ENCODE measurements at places on chromosomes 4 and X.
A peak's percentile ranks its signal among the peaks of the same experiment; 100 is the strongest.

DNA sequence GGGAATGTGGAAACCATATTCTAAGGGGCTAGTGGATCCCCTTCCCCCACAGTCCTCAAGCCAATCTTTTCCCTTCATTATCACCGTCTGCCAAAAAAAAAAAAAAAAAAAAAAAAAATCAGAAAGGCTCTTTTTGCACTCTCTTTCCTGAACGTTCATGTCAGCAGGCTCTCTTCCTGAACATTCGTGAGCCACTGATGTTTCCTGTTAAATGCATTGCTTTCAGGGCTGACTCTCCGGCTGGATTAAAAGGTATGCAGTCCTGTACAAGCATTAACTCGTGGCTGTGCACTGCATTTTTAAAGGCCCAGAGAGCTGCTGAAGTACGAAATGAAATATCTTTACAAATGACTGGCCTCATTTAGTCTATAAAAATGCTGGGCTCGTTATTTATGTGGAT, 34.0 kb upstream of the TSPAN5 start:
- DNase-seq: no peak

GRCh38 chr4:32858361-32858760, 2138.2 kb downstream of the PCDH7 start:
- DNase-seq: no peak

- DNase-seq: no peak
Measured at GRCh38 chr4:121697564-121697963, 784 bp upstream of the ANXA5 start.

DNA sequence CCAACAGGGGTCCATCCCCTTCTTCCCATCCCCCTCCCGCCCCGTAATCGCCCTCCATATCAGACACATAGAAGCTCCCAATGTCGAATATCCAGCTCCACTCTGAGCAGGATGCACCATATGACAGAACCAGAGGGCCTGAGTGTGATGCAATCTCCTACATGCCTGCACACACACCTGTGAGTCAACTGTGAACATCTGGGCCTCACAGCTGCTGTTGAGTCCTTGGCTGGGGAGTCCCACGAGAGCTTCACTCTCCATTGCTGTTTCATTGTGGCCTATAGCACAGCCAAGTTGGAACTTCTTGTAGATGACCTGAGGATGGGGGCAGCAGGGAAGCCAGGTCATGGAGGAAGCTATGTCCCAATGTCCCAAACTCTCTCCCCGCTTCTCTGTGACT, 8.2 kb downstream of the SLC38A5 start:
- DNase-seq: no peak

DNA sequence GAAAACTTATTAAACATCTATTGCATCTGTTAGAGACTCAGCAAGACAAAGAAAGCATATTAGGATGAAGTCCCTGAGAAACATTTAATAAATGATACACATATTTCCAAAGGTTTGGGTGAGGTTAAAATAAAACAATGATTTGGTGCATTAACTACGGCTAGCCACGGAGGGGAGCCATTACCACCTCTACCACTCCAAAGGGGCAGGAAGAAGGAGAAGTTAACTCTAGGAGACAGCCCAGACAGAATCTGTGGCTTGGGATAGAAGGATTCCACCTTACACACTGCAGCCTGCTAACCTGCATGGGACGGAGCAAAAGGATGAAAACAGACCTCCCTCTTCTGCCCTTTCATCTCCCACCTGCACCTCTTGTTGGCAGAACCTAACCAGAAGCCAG, 189.1 kb upstream of the C1QTNF7 start:
- DNase-seq: peak; percentile 41

GRCh38 chr4:86685401-86685800, 91.3 kb downstream of the PTPN13 start:
- no peak for DNase-seq

- no peak for DNase-seq
Measured at GRCh38 chr4:32290102-32290501, 1569.9 kb downstream of the PCDH7 start.

- no peak for DNase-seq
Measured at GRCh38 chr4:91958596-91958995, 345.2 kb upstream of the GRID2 start.

DNA sequence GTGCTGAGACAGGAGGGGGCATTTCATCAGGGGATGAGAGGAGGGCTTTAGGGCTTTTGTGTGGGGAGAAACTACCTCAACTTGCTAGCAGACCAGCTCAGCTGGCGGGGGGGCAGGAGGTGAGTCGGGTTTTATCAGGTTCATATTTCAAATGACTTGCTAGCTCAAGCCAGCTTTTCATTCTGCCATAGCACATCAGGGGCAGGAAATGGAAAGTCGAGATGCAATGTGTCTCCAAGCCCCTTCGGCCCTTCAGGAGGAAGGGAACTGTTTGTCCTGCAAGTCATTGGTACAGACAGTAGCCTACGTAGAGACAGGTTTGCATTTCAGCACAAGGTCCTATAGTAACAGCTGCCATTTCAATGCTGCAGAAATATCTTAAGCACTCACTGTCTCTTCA, 194.1 kb downstream of the PTTG2 start:
- no peak for DNase-seq

- DNase-seq: no peak
Measured at GRCh38 chr4:173169178-173169427, 492 bp downstream of the GALNT7 start.

DNA sequence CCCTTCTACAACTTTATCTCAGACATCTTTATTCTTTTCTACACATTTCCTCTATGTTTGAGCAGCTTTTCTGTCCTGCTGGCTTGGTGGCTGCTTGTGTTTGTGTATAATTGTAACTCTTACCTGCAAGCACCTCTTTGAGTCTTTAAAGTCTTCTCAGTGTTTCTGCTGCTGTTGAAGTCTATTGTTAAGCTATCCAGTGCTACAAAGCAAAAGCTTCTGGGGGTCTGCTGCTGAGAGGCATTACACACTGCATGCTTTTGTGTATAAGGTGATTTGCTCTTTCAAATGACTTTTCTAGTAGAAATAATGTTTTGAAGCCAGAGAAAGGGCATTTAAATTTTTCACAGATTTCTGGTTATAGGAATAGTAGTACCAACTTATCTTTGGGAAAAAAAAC, 241.8 kb downstream of the DTHD1 start:
- DNase-seq: no peak

DNA sequence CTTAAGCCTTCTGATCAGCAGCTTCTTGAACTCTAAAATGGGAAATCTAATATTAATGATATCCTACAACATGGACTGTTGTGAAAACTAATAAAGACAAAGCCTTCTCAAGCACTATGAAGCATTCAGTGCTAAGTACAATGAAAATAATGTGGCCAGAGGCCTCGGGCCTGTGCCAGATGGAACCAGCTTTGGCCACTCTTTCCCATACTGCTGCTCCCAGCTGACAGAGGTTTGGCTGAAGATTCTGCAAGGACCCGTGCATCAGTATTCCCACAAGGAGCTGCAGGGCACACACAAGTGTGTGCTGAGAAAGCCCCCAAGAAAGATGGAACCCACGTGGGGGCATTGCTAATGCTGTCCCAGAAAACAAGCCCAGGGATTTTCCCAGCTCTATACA, 60.5 kb upstream of the RPL34 start:
- no peak for DNase-seq

GRCh38 chrX:16394290-16394689, 227.0 kb downstream of the MAGEB17 start:
- DNase-seq: no peak

- DNase-seq: no peak
Measured at GRCh38 chr4:176451443-176451842, 131.7 kb downstream of the SPCS3 start.

- DNase-seq: no peak
Measured at GRCh38 chr4:112001041-112001440, 144.2 kb upstream of the FAM241A start.

DNA sequence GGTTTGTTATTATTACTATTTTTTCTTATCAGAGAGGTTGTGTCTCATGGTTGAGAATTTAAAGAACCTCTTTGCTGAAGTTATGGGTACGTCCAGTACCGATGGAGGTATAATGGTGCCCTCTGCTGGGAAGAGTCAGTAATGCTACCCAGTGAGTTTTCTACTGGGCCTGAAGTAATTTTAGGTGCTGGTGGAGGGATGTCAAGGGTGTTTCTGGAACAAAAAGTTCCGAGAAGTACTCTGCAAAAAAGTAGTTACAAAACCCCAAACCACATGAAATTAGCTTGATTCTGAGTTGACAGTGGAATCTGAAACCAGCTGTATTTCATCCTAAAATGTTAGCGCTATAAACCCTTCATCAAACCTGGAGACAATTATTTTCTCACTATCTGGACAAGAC, 102.5 kb upstream of the MID1 start:
- DNase-seq: peak; percentile 41

GRCh38 chr4:91366554-91366953, 937.2 kb upstream of the GRID2 start:
- DNase-seq: no peak

DNA sequence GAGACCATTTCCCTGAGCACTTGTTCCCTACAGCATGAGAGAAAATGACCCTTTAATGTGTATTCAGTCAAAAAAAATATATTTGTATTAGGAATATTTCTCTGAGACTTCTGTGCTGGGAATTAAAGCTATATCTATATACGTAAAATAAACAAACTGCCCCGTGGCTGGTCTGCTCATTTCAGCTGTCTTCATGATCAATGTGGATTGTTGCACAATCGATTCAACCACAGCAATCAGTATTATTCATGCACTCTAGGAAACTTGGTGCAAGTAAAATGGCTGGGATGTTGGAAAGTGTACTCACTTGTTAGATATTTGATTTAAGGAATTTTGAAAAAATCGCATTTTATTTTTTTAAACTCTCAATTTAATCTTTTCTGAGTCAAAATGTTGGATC, 307.9 kb upstream of the ZFP42 start:
- no peak for DNase-seq

- DNase-seq: no peak
Measured at GRCh38 chr4:6918338-6918737, 8.7 kb downstream of the TBC1D14 start.
